ENCODE measurements at places on chromosomes 1 and 21.

- no peak for DNase-seq
These were observed 85.0 kb downstream of the ATP1A1 start for GRCh38 chr1:116457946-116458604.

DNA sequence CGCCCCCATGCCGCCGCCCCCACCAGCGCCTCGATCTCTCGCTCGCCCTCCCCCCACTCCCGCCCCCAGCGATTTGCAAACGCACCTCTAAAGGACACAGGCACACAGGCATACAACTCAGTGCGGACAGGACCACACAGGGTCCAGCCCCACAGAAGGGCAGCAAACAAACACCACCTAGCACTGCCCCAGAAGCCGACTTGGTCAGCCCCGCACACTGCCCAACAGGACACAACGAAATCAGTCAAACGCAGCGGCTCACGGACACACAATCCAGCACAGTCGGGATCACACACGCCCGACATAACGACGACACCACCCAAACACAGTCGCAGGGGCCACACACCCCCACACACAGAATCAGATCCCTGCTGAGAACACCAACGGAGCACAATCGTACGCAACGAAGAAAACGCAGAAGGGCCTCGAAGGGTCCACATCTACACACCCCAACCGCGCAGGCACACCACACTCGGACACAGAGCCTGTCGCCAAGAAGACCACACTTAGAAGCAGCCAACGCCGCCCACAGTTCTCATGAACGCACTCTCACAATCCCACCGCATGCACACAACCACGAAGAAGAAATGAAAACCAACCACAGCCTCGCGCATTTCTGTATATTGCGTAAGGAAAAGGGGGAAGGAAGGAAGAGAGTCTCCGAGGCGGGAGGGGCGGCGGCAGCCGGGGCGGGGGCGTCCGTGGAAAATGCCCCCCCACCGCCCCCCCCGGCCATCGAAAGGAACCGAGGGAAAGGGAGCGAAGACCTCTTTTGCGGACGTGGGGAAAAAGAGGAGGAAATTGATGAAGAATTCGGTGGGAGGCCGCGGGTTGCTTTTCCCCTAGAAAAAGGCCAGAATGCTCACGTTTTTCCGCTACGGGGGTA is 481 bp downstream of the TAL1 start:
- DNase-seq, result no peak

DNA sequence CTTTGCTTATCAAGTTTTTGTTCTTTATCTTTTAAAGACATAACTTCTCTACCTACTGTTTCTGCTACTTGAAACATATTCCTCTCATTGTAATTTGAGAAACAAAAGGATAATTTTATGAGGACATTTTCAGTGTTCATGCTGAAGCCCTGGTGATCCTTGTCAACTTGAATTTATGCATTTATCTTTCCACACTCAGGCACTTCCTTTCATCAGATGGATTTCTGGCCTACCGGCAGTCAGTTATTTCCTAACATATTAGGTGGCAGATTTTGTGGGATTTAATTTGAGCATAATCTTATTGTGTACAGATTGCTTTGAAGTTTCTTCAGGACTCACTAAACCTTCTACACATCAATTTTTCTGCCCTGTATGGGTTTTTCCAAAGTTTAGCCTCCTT is 75.0 kb downstream of the RGL1 start:
- DNase-seq, result no peak

- DNase-seq, result no peak
These were observed 8.9 kb downstream of the SDCCAG8 start for GRCh38 chr1:243264717-243265116.

GRCh38 chr1:91779548-91780021 is 106.4 kb downstream of the TGFBR3 start:
- DNase-seq, result no peak

GRCh38 chr1:164479242-164479641 is 79.7 kb upstream of the PBX1 start:
- DNase-seq, result no peak

DNA sequence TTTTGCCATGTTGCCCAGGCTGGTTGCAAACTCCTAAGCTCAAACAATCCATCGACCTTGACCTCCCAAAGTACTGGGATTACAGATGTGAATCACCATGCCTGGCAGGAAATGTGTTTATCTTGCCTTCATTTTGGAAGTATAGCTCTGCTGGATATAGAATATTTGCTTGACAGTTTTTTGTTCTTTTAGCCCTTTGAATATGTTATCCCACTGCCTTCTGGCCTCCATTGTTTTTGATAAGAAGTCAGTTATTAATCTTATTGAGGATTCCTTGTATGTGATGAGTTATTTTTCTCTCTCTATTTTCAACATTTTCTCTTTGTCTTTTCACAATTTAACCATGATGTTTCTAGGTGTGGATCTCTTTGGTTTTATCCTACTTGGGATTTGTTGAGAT is 112.9 kb upstream of the RAB3GAP2 start:
- DNase-seq, result no peak

GRCh38 chr1:58654322-58654721 is 45.5 kb downstream of the MYSM1 start:
- no peak for DNase-seq

DNA sequence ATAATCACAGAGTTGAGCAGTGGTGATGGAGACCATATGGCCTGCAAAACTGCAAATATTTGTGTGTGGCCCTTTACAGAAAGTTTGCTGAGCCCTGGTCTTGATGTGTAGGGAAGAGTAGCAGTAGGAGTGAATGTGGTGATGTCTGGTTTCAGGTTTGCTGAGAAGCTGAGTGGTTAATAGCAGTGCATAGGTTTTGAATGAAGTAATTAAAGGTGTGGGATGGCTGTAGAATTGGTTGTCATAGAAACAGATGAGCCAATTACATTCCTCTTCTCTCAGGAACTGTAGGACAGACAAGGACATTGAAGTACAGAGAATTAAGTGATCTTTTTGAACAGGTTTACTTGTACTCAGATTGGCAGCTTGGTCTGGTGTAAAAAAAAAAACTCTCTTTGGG is 37.4 kb downstream of the PRDM2 start:
- no peak for DNase-seq

- no peak for DNase-seq
These were observed 11.7 kb upstream of the MATN1 start for GRCh38 chr1:30735124-30735523.

- DNase-seq, result no peak
These were observed 67.8 kb downstream of the CNIH3 start for GRCh38 chr1:224683936-224684335.

GRCh38 chr1:70672442-70672888 is 261.4 kb downstream of the CTH start:
- no peak for DNase-seq

GRCh38 chr1:56077206-56077605 is 502.2 kb downstream of the PLPP3 start:
- DNase-seq, result no peak

DNA sequence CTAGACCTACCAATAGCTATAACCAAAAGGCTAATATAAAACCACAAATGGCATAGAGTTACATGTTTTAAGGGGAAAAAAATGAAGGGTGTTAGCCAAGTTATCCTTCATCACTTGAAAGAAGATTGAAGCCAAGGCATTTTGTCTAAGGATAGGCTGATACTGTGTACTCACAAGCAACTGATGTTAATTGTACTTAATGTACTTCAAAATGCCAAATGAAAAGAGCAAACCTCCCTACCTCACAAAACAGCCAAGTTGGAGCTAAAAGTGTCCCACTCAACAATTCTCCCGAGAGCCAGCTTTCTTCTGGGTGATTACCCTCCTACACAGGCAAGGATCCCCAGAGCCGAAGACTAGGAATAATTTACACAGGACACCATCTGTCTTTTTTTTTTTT is 4.4 kb upstream of the IGSF3 start:
- DNase-seq, result no peak

DNA sequence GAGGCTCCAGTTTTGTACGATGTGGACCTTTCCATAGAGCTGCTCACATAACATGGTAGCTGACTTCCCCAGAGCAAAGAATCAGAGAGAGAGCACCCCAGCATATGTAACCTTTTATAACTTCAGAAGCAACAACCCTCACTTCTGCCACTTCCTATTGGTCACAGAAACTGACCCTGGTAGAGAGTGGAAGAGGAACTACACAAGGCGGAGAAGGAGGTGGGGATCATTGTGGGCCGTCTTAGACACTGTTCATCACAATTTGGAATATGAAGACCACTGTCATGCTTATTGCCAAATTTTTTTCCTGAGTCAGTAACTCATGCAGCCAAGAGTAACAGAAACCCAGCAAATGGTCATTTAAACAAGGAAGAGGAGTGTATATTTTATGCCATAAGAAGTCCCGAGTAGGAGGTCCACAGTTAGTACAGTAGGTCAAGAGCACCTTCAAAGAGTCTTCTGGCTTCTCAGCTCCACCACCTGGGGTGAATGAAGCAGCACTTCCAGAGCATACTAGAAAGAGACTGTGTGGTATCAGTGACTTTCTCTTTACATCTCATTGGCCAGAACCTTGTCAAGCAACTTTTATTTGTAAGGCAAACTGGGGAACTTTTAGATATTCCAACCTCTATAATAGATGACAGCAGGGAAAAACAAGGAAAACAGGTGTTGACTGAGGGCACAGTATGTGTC is 71.8 kb downstream of the ODF2L start:
- no peak for DNase-seq

- DNase-seq, result no peak
These were observed 12.7 kb upstream of the AK2 start for GRCh38 chr1:33049371-33049770.

GRCh38 chr1:7552402-7552801 is 218.7 kb upstream of the VAMP3 start:
- no peak for DNase-seq

DNA sequence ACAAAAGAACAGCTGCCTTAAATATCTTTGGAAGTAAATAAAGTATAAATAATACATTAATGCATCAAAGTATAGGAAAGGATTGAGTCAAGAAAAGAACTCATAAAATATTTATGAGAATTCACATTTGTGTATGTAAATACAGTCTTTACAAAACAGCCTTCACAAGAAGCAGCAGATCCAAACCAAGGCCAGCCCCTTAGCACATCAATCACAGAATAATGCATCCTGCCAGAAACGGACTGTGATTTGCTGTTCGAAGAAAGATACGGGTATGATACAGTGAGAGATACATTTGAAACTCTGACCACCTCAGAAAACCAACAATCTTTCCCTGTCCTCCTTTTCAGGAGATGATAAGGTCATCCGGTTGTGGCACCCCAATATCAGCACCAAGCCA is 70.9 kb downstream of the WDR64 start:
- no peak for DNase-seq

- DNase-seq, result no peak
These were observed 76.6 kb upstream of the KIAA0040 start for GRCh38 chr1:175269151-175269550.

- DNase-seq, result no peak
These were observed 81.3 kb upstream of the RGS4 start for GRCh38 chr1:162987866-162988265.

GRCh38 chr21:44949161-44949778 is 9.4 kb downstream of the SLX9 start:
- DNase-seq, result no peak

GRCh38 chr1:15311880-15312279 is 64.9 kb downstream of the FHAD1 start:
- DNase-seq, result no peak

DNA sequence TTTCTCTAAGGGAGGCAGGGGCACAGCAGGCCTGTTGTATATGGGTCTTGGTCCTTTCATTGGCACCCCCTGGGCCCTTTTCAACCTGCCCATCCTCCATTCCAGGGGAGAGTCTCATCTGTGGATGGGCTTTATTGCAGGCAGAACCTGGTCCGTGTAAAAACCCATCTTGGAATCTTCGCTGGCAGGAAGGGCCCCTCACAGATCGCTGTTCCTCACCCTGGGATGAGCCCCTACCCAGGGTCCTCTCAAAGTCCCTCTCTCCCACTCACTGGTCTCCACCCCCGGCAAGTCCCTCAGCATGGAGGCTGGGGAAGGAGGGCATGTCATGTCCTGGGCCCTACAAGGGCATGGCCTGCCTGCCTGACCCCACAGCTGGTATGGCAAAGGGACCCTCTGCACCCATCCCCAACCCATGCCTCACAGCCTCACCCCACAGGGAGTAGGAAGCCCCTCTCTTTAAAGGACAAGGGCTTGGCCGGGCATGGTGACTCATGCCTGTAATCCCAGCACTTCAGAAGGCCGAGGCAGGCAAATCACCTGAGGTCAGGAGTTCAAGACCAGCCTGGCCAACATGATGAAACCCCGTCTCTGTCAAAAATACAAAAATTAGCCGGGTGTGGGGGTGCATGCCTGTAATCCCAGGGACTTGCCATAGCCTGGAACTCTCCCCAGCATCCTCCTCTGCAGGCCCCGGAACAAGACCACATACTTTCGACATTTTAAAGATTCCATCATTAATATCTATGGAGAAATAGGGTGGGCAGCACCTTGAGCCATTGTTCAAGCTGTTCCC is 13.2 kb upstream of the CDA start:
- DNase-seq, result no peak

- no peak for DNase-seq
These were observed 51.5 kb upstream of the VAMP3 start for GRCh38 chr1:7719468-7720094.

- no peak for DNase-seq
These were observed 270.2 kb upstream of the CSF3R start for GRCh38 chr1:36752891-36753361.

DNA sequence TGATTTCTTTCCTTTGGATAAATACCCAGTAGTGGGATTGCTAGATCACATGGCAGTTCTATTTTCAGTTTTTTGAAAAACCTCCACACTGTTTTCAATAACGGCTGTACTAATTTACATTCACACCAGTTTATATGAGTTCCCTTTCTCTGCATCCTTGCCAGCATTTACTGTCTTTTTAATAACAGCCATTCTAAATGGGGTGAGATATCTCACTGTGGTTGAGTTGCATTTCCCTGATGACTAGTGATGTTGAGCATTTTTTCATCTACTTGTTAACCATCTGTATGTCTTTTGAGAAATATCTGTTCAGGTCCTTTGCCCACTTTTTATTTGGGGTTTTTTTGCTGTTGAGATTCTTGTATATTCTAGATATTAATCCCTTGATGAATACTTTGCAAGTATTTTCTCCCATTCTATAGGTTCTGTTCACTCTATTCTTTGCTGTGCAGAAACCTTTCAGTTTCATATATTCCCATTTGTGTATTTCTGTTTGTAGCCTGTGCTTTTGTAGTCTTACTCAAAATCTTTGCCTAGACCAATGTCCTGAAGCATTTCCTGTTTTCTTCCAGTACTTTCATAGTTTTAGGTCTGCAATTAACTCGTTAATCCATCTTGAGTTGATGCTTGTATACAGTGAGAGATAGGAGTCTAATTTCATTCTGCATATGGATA is 7.3 kb downstream of the HENMT1 start:
- no peak for DNase-seq

DNA sequence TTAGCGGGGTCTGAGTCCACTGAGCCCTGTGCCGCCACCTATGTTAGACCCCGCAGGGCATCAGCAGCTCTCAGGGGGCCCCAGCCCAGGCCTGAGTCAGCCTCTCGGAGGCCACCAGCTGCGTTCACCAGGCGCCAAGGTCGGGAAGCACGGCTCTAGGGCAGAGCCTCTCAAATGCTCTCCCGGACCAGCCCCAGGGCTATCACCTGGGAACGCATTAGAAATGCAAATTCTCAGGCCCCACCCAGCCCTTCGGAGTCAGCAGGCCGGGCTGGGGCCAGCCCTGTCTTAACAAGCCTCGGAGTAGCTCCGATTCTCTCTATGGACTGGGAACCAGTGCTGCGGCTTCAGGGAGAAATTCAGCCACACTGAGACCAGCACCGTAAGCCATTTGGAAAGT is 37.2 kb upstream of the TSPEAR start:
- DNase-seq, result no peak

GRCh38 chr1:41702771-41703170 is 216.0 kb downstream of the HIVEP3 start:
- DNase-seq, result no peak

Measured in T follicular helper cell (primary cell).